ENCODE measurements at places on chromosomes 4 and X.

DNA sequence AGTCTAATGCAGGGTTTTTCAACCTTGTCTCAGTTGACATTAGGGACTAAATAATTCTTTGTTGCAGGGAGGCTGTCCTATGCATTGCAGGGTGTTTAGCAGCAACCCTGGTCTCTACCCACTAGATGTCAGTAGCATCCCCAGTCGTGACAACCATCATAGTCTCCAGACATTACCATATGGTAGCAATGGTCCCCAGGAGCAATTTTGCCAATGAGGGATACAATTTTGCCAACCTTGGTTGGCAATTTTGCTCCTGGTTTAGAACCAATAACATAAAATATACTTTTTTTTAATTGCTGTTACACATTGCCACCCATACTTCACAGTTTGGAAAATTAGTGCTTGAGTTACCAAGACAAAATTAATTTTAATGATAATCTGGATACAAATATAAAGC lies 6.0 kb downstream of the EREG start:
- no peak for DNase-seq

DNA sequence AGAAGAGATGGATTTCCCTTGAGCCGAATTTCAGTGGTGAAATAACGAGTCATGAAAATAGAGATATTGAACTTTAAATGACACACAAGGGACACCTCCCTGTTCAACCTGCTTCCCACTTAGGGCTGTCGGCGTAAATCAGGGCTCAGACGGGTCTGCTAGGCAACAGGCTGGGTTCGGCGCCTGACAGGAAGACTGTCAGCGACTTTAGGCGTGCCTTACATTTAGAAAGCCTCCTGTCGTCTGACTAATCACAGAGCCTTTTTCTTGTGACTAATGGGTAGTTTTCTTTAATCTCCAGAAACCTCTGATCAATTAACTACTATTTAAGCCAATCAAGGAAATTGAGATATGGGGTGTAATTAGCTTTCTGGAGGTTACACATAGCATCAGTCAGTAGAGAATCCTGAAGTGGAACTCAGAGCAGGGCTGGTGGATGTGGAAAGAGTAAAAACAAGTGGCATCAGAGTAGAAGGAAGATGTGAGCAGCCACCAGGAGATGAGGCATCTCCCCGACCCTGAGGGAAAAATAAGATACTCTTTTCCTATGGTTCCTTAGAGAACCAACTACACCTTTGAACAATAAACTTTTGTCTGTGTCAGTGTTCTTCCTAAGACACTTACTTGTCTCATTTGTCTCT lies 86.2 kb upstream of the HS3ST1 start:
- no peak for DNase-seq

- DNase-seq, result no peak
These were observed 20.2 kb downstream of the MMRN1 start for GRCh38 chr4:89914609-89915550.

DNA sequence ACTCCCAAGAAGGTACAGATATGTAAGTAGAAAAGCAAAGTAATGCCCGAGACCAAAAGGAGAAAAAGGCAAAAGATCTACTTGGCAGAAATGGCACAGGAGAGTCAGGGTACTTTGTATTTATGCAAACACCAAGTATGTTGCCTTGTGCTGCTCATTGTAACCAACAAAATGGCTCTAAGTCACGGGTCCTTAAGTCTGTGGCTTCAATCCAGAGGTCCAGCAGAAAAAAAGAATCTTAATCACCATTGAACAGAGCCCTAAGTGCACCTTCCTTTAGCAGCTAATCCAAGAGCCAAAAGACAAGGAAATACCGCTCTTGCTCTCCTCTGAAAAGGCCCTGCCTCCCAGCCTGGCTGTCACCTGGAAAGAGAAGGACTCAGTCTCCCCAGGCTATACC lies 324.9 kb upstream of the PPARGC1A start:
- DNase-seq, result no peak

DNA sequence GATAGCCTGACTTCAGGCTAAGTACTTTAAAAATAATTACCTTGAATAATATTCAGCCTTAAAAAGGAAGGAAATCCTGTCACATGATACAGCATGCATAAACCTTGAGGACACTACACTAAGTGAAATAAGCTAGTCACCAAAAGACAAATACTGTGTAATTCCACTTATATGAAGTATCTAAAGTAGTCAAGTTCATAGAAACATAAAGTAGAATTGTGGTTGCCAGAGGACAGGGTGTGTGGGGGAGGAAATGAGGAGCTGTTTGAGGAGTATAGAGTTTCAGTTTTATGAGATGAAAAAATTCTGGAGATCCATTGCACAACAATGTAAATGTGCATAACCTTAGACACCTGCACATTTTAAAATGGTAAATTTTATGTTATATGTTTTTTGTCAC lies 5.6 kb upstream of the STPG2 start:
- DNase-seq, result no peak

All from cortex of kidney (tissue), 1 donor.